ENCODE measurements at places on chromosomes 7 and 10.

- DNase-seq: no peak
Observed at GRCh38 chr10:129719889-129720590, 244.0 kb downstream of the EBF3 start.

GRCh38 chr7:42700406-42701327 lies 211.2 kb downstream of the C7orf25 start:
- DNase-seq: peak; percentile 1

DNA sequence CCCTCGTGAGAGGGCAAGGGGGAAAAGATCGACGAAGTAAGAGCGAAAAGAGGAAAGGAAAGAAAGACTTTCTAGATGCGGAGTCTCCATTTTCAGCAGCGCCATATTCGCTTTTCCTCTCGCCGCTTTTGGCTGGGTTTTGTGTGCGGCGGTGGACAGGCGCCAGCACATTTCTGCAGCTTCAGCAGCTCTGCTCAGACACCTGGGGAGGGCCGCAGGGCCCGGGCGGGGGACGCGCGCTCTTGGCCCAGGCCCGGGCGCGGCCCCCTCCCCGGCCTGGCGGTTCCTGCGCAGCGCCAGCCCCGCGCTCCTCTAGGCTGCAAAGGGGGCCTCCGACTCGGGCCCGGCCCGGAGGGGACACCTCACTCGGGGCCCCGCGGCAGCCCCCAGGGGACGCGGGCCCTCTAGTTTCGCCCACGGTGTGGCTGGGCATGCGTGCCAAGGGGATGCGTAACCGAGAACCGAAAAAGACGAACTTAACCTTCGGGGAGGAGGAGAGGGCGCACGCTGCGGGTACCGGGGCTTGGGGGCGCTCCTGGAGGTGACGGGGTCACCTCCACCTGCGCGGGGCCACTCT lies 34.5 kb upstream of the EBLN1 start:
- no peak for DNase-seq

DNA sequence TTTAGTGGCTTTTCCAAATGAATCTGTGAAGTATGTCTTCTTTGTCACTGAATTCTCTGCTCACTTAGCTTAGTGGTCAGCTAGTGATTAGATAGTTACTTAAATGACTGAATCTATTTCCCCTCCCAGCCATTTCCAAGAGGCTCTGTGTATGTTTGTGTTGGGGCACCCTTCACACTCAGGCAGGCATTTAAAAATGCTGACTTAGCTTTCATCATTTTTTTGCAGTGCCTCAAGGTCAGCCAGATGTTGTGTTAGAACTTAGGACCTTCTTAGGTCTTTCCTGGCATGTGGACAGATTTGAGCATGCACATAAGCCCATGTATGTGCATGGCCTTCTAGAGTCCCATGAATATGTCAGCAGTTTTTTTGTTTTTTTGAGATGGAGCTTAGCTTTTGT lies 25.4 kb upstream of the HHEX start:
- DNase-seq: no peak

DNA sequence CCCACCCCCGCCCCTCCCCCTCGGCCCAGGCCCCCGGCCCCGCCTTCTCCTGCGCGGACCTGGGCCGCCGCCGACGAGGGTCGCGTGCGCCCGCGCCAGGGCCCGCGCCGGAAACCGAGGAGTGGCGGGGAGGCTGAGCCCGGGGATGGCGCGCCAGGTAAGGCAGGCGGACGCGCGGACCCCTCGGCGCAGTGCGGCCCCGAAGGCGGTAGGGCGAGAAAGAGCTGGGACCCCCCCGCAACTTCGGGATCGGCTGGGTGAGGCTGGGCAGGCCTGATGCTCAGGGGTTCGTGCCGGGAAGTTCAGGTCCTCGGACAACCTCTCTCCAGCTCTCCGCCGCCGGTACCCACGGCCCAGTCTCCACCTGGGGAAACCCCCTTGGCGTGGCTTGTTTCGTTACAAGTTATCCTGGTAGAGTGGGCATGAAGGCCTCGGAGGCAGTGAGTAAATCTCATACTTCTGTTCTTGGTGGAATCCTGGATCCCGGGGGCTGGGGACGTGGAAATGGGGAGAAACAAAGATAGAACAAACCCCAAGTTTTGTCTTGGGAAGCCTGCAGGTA lies 58.4 kb downstream of the ZNF467 start:
- no peak for DNase-seq

DNA sequence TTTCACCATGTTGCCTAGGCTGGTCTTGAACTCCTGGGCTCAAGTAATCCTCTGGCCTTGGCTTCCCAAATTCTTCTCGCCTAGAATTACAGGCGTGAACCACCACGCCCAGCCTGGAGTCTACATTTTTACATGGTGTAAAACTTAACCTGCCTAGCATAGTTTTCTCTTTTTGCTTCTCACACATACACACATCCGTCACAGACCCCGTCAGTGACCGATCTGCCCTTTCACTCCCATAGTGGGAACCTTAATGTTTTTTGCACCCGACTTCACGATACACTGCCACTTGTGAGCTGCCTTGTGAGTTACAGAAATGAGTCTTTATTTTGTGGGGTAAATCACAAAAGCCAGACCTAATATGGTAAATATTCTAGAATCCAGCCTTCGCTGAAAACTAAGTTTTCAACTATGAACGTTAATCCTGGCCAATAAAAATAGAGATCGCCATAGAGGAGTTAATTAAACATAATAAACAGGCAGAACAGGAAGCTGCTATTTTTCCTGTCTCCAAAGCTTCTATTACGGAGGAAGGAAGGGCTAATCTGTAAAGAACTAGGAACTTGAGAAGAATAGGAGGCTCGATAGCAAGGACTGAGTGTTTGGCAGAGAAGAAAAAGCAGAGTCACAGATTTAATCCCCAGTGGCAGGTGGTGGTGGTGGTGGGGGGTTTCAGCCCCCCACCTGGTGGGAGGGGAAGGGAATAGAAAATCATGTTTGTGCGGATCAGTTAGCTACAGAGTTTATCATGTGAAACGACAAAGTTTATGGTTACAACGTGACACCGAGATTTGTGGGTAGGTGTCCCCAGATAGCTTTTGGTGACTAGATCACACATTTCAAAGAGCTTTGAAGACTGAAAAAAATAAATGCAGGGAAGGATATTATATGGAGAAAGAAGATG lies 14.7 kb upstream of the FAM171A1 start:
- DNase-seq: no peak

- DNase-seq: no peak
Observed at GRCh38 chr7:30027740-30028215, 434 bp upstream of the PLEKHA8 start.

DNA sequence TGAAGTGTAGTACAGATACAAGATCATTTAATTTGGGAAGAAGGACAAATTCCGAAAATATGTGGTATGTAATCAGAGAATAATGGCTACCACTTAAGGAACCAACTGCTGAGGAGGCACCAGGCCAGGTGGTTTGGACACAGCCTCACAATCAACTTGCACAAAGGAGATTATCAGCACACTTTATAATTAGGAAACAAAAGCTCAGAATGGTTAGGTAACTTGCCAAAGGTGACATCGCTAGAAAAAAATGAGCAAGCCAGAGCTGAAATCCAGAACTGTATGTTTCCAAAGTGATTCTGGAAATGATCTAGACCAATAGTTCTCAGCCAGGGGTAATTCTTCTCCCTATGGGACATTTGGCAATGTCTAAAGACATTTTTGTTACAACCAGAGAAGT lies 36.6 kb downstream of the ERCC6 start:
- DNase-seq: no peak

DNA sequence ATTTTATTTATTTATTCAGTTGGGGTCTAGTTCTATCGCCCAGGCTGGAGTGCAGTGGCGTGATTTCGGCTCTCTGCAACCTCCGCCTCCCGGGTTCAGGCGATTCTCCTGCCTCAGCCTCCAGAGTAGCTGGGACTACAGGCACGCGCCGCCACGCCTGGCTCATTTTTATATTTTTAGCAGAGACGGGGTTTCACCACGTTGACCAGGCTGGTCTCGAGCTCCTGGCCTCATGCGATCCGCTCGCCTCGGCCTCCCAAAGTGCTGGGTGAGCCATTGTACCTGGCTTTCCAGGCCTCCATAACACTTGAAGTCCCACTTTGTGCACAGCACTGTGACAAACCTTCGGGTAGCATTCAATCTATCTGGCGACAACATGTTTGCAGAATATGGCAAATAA lies 1.0 kb upstream of the DCLRE1C start:
- DNase-seq: no peak

DNA sequence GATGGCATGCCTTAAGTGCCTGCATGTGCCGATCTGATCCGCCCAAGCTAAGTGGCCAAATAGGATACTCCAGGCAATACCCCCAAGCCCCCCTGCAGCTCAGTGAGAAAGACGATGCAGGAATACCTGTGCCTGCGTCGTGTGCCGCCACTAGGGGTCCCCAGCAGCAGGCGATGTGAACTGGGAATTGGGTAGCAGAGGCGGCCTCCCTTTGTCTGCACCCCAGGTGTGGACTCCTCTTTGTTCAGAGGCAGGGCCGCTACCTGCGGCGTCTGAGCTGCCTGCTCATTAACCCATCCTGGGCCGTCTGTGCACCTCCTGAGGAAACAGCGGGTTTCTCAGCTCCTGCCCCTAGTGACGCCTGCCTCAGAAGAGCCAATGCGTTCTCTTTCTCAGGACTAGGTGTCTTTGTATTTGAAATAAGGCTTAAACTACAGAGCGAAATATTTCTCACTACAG lies 4.8 kb upstream of the CHN2 start:
- peak; percentile 2 for DNase-seq

GRCh38 chr7:28349637-28350036 lies 62.7 kb upstream of the CREB5 start:
- no peak for DNase-seq

- DNase-seq: no peak
Observed at GRCh38 chr10:97571622-97572021, 957 bp upstream of the ANKRD2 start.

GRCh38 chr10:69731698-69732097 lies 70.0 kb upstream of the COL13A1 start:
- no peak for DNase-seq

- no peak for DNase-seq
Observed at GRCh38 chr7:99325001-99325493, 651 bp upstream of the ARPC1A start.

DNA sequence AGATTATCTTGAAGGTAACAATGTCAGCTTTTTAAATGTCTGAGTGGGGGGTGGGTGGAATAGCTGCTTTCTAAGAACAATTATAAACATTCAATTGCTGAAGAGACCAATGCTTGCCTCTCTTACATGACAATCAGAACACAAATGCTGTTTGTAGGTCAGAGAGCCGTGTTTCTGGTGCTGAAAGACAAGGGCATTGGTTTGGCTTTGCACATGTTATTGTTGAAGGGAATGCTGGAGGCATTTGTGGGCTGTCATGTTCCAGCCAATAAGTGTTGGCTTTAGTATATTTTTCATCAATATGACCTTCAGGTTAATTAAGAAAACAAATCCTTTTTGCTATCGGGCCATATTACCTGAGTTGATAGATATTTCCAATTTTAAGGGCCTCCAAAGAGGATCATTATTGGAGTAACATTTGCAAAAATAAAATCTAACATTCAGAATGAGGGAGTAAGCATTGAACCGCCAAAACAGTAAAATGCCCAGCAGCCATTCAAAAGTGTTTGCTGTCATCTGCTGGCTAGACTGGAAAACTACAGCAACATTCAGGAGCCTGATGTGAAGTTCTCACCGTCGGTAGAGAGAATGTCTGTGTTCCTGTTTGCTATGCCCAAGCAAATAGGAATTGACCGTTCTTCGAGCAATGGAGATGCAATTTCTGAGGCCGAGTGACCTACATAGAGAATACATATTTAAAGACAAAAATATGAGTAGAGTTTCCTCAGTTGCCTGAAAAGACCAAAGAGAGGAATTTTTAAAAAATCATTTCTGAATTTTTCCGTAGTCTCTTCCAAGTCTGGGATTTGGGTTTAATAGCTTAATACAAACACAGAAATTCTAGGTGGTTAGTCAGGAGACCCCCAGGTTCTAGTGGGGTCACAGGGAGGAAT lies 118.9 kb downstream of the APBB1IP start:
- peak; percentile 18 for DNase-seq

DNA sequence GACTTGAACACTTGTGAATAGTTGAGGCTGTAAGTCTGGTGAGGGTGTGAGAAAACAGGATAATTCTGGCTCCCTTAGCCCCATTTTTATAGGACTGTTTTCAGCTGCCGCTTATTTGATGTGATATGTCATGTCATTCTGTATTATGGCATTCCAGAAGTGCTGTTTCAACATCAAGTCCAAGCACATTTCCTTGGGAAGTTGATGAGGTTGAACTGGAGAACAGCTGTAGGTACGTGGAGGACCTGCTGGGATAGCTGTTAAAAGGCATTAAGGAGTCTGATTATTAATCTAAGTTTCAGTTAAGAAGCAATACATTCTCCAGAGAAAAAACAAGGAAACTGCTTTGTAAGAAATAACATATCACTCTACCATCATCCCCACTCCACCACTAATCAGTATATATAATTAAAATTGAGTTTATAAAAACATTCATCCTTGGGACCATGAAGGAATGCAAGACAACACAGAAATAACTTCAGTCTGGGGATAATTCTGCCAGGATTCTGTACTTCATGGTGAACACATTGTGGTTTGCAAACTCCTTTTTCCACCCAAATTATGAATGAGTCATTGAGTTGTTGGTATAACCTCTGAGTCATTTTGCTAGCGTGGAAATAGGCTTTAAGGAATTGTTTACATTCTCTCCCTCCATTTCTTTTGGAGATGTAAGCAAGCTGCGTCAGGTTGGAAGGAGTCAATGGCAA lies 39.9 kb upstream of the TMEM229A start:
- peak; percentile 37 for DNase-seq

DNA sequence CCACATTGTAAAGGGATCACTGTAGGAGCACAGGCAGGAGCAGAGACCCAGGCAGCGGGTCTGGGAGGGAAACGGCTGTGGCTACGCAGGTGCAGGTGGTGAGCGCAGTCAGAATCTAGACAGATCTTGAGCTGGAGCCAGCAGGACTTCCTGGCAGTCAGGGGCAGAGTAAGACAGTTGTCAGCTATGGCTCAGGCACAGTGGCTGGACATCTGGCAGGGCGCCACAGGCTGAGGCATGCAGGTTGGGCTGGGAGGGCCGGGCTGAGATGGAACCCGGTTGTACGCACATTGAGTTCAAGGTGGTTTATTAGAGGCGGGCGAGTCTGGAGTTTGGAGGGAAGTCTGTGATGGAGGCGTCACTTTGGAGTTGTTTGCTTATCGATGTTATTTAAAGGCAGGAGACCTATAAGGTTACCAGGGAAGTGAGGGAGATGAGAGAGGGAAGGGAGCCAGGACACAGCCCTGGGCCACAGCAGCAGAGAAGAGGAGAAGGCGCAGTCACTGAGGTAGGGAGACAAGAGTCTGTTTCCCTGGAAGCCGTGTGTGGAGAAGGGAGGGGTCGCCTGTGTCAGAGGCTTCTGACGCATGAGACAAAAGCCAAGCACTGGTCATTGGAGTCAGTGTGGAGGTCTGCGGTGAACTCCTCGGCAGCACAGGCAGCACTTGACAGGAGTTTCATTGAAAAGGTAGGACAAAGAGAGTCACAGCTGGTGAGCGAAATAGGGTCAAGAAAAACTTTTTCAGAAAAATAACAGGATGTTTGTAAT lies 73.8 kb downstream of the LANCL2 start:
- DNase-seq: no peak

GRCh38 chr7:50660040-50660829 lies 95.0 kb upstream of the DDC start:
- DNase-seq: no peak

All from SW 1271 (cell line).